ENCODE measurements at places on chromosomes 1 and 21.

DNA sequence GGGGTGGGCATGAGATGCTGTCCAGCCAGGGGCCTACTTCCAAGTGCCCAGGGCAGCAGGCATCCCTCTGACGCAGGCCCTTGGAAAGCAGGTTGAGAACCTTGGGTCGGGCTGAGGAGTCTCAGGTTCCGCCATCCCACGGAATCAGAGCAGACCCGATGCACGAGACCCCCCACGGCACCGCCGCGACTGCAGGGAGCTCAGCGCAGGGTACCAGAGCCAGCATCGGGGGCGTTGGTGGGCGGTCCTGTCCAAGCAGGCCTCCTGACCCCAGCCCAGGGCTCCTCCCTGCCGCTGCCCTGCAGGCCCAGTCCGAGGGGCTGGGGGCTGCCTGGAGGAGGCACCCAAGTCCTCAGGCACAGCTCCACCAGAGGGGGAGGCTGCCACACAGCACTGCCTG is 177.2 kb downstream of the PRDM16 start:
- DNase-seq, result no peak

DNA sequence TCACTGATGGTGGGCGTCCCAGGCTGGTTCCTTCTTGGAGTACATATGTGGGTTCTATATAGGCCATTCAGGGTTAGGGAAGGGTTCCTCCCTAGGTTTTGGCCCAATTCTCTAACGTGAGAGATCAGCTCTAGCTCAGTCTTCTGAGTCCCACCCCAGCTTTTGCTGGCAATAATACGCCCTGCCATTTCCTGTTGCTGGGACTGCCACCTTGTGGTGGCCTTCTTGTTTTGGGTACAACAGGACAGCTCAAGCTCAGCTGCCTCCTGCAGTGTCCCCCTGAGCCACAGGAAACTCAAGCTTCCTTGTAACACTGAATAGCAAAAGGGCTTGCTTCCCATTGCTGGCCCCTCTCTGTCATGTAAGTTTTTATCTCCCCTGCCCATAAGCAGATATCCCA is 77.8 kb downstream of the BACH1 start:
- DNase-seq, result no peak

GRCh38 chr1:245201827-245202226 is 47.0 kb downstream of the KIF26B start:
- DNase-seq, result peak; percentile 84

DNA sequence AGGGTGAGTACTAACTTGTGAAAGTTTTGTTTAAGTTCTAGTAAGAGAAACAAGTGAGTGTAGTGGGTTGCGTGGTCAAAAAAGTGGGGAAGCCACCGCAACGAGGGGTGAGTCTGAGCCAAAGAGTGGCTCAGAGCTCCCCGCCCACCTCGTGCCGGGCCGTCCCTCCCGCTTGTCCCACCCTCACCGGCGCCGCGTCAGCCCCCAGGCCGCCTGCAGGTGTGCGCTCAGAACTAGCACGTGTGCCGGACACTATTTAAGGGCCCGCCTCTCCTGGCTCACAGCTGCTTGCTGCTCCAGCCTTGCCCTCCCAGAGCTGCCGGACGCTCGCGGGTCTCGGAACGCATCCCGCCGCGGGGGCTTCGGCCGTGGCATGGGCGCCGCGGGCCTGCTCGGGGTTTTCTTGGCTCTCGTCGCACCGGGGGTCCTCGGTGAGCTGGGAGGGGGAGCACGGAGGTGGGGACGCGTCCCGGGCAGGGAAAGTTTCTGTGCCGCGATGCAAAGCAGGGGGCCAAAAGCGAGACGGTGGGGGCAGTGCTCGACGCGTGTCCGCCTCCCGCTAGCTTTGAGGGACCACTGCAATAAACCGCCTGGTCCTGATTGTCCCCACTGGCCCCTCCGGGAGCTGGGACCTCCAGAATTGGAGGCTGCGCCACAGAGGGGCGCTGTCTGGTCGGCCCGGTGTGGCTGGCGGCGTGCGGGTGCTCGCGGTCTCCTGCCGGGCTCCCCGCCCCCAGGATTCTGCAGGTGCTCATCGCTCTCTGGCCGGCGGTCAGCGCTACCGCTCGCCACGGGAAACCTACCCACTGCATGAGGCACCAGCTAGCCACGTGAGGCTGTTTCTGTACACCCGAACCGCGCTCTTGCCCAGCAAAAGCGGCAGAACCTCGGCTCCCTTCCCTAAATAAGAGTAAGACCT is at the start of gene CR2:
CR2 (plus strand) TSS at position 283 of the 919 bp plus-strand sequence; CDS start at position 374, 91 bp downstream.
- DNase-seq, result no peak

GRCh38 chr1:21508580-21509350 is 458 bp upstream of the ALPL start:
- DNase-seq, result peak; percentile 36

- DNase-seq, result peak; percentile 82
Observed at GRCh38 chr1:26529655-26530409, at the start of gene RPS6KA1. RPS6KA1 (plus strand) TSS chr1:26529761; CDS start chr1:26529921, 160 bp downstream.

DNA sequence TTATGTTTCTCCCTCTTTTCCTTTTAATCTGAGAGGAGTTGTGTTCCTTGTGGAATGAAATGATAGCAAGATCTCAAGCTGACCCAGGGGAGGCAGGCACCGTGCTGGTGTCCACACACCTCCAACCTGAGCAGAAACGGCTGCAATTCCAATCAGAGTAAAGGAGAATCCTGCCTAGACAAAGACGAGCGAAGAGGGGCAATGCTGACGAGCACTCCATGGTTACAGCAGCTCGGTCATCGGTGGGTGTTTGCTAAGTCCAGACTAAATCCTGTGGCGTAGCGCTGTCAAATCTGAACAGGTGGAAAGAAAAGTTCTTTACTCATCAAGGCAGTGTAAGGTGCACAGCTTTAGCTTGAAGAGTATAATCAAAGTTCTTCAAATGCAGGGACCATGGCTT is 74.8 kb downstream of the PLD5 start:
- DNase-seq, result peak; percentile 86

GRCh38 chr1:151128800-151129199 is 17.6 kb downstream of the SEMA6C start:
- no peak for DNase-seq

GRCh38 chr1:28976248-28976647 is 61.9 kb downstream of the EPB41 start:
- DNase-seq, result no peak

DNA sequence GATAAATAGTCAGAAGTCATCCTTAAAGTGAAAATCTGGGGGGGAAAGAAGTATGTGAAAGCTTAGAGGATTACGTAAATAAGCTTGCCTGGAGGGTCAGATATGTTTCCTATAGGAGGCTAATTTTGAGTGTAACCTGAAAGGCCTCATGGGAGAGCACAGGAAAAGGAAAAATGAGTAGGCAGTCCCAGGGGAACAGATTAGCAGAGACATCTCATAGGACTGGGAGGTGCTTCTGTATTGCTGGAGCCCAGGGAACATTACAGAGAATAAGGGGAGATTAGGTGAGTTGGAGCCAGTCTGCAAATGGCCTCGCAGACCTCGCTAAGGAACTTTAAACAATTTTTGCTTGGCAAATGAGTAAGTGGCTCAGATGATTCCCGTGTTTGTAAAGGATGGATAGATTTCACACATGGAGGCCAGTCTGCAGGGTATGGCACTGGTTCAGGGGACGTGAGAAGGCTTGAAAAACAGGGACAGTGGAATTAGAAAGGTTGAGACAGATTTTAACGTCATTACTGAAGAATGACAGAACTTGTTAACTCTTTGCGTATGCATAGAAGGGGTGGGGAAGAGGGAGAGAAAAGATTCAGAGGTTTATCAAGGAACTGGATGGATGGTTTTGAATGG is 149.1 kb downstream of the GREM2 start:
- DNase-seq, result no peak

DNA sequence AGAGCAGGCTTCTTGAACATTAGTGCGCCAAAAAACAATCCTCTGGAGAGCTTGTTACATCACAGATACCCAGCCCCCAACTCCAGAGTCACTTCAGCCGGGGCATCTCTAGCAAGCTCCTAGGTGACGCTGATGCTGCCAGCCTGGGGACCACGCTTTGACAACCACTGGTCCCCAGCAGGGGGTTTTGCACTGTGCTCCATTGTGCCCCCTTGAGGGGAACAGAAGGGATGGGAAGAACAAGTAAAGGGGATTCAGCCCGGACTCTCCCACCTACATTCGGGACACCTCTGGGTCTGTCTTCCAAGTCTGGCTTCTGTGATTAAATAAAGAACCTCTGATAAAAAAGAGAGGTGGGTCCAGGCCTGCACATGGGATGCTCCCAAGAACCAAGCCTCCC is 60.4 kb downstream of the ATP5PO start:
- no peak for DNase-seq

DNA sequence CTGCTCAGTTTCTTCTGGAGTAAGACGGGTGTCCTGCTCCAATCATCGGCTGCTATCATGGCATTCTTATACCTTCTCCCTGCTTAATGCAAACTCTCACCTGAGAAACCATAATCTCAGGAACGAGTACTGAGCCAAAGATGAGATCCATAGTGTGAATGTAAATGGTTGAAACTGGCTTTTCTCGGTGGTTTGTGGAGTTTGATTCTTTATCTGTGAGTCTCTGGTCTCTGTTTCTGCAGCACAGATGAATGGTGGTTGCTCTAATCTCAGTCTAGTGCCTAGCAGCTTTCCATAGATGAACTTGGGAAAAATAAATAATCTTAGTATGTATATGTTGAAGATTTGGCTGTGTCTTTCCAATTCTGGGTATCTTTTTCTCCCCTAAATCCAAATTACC is 274.4 kb downstream of the HHAT start:
- no peak for DNase-seq

GRCh38 chr1:5718831-5719632 is 273.2 kb downstream of the NPHP4 start:
- peak; percentile 35 for DNase-seq

- no peak for DNase-seq
Observed at GRCh38 chr21:30320215-30320614, at the start of gene KRTAP26-1. KRTAP26-1 (minus strand) TSS chr21:30320315; CDS start chr21:30320035, 280 bp downstream.

GRCh38 chr1:22612671-22613571 is 23.5 kb upstream of the C1QA start:
- no peak for DNase-seq

- DNase-seq, result no peak
Observed at GRCh38 chr1:64511044-64511443, 41.1 kb downstream of the CACHD1 start.

DNA sequence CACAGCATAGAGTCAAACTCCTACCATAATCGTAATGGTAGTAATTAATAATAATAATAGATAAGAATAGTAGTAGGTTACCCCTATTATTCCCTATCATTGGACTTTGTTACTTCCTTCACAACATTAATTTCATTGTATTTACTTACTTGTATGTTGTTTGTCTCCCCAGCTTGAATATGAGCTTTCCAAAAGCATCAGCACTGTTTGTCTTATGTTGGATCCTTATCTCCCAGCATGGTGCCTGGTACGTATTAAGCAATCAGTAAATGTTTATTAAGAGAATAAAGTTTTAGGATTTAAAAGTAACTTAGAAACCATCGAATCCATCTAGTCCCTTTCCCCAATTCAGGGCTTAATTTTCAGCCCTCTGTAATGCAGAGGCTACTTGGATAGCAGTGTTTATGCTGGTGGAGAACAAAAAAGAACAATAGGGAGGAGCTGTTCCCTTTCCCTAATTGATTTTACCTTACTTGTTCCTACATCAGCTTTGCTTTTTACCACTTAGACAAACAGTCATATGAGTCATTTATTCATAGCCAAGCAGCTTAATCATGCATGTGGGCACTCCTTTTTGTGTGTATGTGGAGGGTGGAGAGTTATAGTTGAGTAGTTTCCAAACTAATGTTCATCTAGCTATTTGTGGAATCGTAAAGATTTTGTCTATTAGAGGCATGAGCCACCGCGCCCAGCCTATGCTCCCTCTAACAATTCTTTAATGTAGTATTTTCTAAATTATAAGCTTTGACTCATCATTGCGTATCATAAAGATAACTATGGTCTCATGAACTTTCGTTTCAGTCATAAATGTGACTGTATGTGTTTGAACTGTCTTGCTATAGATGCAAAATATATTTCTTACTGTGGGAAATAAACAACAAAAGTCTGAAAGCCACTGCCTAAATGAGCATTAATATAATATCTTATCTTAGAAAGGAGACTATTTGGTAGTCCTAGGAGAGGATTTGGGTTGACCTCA is 20.9 kb upstream of the DR1 start:
- DNase-seq, result no peak

GRCh38 chr1:176149939-176150807 is 56.9 kb downstream of the COP1 start:
- DNase-seq, result no peak

DNA sequence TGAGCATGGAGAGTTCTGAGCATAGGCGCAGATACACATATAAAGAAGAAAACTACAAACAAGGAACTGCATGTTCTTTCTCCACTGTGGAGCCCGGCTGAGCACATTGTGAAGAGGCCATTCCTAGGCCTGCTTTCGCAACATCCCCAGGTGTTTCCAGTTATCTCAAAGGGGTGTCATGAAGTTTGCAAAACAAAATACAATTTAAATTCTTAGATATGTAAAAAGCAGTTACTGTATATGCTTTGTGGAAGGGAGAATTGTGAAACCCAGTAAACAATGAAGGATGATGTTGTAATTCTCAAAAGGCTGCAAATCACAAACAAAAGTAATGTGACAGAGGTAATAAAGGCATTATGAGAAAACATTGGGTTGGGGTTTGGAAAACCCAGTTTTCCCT is 98.6 kb upstream of the ZNF644 start:
- no peak for DNase-seq

- DNase-seq, result no peak
Observed at GRCh38 chr1:148289647-148290046, 137.6 kb upstream of the NBPF11 start.

- no peak for DNase-seq
Observed at GRCh38 chr1:108732398-108732797, 14.1 kb upstream of the STXBP3 start.

- peak; percentile 67 for DNase-seq
Observed at GRCh38 chr1:28248273-28249012, 10.9 kb upstream of the SESN2 start.

DNA sequence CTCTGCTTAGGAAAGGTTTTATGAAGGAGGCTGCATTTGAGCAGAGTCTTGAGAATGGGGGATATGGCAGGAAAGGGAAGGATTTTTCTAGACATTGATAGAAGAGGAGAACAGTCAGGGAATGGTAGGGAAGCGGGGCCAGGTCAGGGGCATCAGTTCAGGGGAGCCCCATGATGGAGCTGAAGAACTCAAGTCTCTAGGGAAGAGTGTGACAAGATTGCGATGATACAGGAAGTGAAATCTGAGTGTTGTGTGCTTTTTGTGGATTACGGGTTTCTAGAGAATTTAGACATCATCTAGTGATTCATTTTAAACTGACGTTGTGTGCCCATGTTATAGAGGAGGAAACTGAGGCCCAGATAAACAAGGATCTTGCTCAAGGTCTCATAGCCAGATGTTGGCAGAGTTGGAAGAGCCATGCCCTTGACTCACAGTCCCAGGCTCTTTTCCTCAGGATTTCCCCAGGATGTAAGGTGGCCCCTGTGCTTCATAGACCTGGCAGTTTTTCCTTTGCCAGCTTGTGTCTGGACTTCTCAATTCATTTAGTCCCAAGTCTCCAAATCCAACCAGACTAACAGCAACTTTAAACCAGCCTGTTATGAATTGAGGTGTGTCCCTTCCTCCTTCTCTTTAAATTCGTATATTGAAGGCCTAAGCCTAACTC is 130.3 kb downstream of the ROR1 start:
- no peak for DNase-seq

- no peak for DNase-seq
Observed at GRCh38 chr1:50615036-50615750, 191.9 kb upstream of the DMRTA2 start.

GRCh38 chr1:143497374-143497747 is 474.4 kb downstream of the FAM72C start:
- DNase-seq, result no peak
